CD4-positive, alpha-beta T cell treated with Interferon alpha-2 for 1 hour (primary cell): ENCODE measurements at places on chromosomes 16 and 17.

GRCh38 chr16:81036751-81037350 is 1.2 kb downstream of the ATMIN start:
- DNase-seq: no peak

DNA sequence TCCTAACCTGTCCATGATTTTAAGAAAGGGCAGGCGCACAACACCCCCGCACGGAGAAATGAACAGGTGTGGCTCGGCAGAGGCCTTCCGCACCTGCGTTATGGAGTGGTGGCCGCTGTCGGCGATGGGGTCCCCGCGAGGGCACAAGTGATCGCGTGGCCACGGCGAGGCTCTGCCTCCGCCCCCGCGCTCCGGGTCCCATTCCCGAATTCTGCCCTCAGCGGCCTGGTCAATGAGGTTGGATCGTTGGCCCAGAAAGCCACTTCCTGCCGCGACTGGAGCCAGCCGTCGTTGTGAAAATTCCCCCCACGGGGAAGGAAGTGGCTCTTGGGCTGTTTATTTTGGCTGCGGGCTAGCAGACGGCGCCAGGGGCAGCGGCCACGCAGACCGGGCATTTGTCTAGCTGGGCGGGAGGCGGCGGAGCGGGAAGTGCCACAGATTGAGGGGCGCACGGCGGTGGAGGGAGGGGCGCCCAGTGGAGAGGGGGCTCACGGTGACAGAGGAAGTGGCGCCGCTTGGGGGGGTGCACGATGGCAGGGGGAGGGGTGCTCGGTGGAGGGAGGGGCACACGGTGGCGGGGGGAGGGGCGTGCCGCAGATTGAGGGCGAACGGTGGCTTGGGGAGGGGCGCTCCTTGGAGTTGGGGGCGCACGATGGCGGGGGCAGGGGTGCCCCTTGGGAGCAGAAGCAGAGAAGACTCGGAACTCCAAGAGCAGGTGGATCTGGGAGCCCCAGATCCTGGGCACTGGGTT is 25.0 kb downstream of the MRC2 start:
- DNase-seq: peak; percentile 22

- DNase-seq: no peak
Measured at GRCh38 chr16:51071326-51071725, 79.7 kb downstream of the SALL1 start.

GRCh38 chr16:11705311-11706025 is 37.2 kb downstream of the TXNDC11 start:
- DNase-seq: no peak

- no peak for DNase-seq
Measured at GRCh38 chr17:33680472-33680871, 387.4 kb upstream of the ASIC2 start.

DNA sequence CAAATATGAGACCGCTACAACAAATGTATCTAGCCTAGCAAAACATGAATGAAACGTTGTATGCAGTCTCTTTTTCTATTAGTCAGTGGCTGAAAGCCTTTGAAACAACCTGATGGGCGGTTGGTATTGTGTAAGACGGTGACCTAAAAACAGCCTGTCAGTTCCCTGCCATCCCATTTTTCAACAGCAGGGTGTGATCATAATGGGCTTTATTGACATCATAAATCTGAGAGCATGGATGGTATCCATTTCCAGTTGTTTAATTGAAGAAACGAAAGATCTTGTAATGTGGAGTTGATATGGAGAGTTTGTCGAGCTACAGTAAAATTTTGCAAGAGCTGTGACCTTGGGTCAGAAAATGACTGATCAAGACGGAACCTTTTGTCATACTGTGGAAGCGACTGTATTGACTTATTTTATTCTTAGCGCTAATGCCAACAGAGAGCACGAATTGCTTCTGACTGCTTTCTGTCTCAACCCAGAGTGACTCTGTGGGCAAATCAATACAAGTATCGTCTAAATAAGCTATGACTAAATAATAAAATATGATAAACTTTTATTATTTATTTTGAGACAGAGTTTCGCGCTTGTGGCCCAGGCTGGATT is 12.3 kb upstream of the MEIOB start:
- no peak for DNase-seq

GRCh38 chr17:1975573-1975972 is 49.6 kb downstream of the RTN4RL1 start:
- DNase-seq: no peak

DNA sequence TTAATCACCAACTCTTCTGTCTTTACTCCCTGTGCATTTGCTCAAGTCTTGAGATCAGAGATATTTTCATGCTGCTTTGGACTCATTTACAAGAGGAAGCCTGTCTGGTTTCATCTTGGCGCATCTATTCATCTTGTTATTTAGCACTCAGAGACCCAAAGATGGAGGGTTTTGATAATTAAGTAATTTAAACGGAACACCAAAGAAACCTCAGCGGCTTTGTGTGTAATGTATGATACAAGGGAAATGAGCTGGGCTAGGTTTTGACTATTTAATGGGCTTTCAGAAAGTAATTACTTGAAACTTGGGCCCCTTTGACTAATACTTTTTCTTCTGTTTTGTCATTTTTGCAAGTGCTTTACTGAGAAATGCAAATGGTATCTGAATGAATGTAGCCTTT is 66.2 kb upstream of the CACNG3 start:
- DNase-seq: no peak

DNA sequence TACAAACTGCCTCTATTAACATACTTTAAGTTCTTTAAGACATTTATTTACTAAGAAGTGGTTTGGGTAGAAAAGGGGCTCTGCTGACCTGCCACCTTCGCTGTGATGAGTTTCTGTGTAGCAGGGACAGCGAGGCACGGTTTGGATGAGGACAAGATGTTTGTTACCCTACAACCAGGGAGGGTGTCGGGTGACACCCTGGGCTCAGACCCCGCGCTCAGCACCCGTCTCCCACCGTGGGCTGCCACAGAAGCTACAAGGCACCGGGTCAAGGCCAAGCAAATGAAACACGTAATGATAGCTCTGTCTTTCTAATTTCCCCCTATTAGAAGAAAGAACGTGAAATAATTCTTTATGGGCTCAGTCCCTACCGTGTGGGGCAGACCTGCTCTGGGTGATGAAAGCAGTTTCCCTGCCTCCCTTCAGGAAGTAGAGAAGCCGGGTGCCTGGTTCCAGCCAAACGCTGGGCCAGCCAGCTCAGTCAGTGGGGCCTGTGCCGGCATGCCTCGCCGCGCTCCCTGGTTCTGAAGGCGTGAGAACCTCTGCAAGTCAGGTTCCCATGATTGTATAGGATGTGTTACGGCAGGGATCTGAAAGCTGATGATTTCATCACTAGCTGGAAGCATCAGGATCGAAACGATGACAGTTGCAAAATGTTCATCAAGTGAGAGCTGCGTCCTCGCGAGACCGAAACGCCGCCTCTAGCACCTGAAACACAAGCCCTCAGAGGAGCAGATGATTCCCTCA is 3.9 kb downstream of the ZNF750 start:
- no peak for DNase-seq

- DNase-seq: no peak
Measured at GRCh38 chr16:65532258-65532657, 410.4 kb upstream of the CDH11 start.

DNA sequence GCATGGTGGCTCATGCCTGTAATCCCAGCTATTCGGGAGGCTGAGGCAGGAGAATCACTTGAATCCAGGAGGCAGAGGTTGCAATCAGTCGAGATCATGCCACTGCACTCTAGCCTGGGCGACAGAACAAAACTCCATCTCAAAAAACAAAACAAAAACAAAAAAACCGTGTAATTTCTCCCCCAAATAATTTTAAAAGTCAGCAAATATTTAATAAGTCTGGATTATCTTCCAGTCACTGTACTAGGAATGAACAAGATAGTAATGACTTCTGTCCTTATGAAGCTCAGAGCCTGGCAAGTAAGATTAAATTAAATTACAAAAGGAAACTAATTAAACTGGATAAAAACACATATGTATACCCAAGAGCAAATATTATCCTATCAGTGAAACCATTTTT is 113.5 kb downstream of the DNAH3 start:
- no peak for DNase-seq

DNA sequence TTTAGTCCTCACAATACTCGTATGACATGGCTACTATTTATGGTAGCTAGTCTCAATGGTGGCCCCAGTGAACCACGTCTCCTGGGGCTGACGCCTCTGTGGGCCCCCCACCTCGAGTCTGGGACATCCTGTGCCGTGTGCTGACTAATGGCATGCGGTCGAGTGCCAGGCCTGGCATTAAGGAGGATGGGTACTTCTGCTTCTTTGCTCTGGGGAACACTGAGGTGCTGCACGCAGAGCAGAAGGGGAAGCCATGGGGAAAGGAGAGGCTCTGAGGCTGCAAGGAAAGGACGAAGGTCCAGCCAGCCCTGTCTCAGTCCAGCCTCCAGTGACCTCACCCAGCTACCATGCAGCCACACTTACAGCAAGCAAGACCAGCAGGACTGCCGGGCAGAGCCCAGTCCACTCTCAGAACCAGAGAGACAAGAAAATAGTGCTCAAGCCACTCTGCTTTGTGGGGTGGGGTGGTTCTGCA is 5.7 kb upstream of the MPRIP start:
- DNase-seq: no peak

- no peak for DNase-seq
Measured at GRCh38 chr17:74903671-74904070, 10.2 kb upstream of the FADS6 start.

GRCh38 chr17:27320222-27320560 is 26.3 kb downstream of the WSB1 start:
- no peak for DNase-seq

GRCh38 chr17:13362341-13363122 is 239.2 kb downstream of the HS3ST3A1 start:
- no peak for DNase-seq

DNA sequence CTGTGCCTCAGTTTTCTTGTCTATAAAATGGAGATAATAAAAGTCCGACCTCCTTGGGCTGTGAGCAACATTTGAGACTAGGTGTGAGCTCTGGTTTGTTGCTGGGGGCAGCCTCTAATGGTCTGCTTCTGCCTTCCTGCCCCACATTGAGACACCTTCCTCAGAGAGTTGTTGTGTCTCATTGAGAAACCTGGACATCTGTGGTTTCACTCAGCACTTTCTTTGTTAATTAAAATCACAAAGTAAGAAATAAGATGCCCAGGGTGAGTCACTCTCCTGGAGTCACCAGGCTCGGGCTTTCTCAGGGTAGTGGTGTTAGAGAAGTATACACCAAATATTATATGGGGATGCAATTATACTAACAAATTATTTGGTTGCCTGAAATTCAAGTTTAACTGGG is 389.2 kb upstream of the SALL1 start:
- no peak for DNase-seq

DNA sequence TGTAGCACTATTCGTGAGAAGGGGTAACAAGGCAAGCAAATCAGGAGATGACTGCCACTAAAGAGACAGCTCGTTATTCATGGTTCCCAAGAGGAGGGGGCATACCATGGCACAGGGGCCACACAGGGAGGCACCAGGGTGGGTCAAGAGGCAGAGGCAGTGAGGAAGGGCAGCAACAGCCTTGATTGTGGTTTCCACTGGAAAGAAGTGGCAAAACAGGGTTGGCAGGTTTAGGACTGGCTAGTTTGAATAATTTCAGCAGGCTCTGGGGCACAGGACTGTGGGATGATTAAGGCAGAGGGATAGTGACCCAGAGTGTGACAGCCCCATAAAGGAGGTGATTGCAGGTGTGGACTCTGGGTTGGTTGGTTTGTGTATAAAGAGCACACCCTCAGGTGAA is 188.9 kb downstream of the CBLN1 start:
- no peak for DNase-seq

GRCh38 chr16:86205521-86206245 is 304.6 kb upstream of the FOXF1 start:
- DNase-seq: no peak

DNA sequence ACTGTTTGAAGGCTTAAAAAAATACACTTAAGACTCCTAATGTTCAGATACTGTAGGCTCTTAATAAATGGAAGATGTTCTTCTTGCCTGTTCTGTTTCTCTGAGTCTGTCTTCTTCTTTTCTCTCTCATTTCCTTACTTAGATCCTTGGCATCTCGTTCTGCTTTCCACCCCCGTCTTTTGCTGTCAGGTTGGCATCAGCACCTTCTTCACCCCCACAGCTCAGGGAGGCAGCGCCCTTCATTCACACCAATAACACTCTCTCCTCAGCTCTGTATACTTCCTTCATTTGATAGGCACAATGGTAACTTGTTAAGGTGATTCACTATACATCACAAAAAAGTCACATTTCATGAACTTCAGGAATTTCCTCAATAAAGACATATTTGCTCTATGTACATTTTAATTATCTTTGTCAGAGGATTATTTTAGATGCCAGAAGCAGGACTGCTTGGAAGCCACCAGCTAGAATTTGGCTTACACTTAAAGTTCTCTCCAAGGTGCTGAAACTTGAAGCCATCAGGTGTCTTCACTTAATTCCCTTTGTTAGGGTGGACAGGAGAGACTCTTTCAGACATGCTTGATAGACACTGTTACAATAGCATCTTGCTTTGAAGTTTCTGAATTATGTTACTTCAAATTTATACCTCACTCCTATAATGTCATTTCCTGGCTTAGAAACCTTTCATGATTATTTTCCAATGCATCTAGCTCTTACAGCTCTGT is 670.1 kb upstream of the C16orf82 start:
- DNase-seq: no peak

- DNase-seq: no peak
Measured at GRCh38 chr16:50301626-50302471, 35.5 kb downstream of the ADCY7 start.
